ENCODE measurements at places on chromosomes 4 and X.
A peak's percentile ranks its signal among the peaks of the same experiment; 100 is the strongest.

- no peak for DNase-seq
These were observed 244.5 kb upstream of the SPANXN1 start for GRCh38 chrX:145002771-145003170.

- DNase-seq: no peak
These were observed 76.2 kb upstream of the TEX13D start for GRCh38 chrX:124256216-124256615.

- peak; percentile 64 for DNase-seq
These were observed at the start of gene IL2RG for GRCh38 chrX:71111141-71111843. Gene IL2RG, minus strand, starts transcription at chrX:71111577. Its CDS starts 38 bp downstream, at chrX:71111539.

DNA sequence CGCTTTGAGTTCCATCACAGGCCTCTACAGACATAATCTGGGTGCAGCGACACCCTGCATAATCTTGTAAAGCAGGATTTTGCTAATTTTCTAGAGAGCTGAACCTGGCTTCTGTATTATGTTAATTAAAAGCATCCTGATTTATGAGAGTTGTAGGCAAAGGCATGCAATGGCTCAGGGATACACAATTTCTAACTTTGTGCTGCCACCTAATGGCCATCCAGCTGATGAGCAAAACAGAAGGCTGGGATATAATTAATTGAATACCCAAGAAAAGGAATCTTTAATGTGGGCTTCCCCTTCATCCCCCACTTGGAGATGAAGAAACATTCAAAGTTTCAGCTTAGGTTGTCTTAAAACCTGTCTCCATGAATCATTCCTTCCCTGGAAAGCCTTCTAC, 78.1 kb downstream of the BMP15 start:
- DNase-seq: no peak

DNA sequence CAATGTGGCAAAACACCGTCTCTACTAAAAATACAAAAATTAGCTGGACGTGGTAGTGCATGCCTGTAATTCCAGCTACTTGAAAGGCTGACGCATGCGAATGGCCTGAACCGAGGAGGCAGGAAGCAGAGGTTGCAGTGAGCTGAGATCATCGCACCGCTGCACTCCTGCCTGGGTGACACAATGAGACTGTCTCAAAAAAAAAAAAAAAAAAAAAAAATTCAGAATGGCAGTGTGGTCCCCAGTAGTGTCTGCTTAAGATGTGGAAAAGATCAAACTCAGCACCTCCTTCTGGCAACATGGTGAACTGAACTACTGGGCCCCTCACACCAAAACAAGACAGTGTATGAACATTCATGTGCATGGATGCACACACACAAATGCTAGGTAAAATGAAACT, 32.2 kb downstream of the SMS start:
- no peak for DNase-seq

DNA sequence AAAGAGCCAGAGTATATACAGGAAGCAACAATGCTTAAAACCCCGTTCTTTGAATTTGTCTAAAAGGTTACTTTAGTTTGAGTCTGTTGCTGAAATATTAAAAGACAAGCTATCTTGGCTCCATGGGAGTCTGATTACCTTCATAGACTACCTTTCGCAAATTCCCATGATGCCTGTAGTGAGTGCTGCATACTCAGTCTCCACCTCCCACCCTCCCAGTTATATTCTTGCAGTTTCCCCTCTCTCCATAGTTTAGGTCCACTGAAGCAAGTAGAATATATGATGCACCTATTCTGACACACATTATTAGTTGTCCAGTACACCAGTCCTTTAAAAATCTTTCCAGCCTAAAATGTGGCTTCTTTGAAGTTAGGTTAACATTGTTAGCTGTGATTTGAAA, 2.4 kb downstream of the CNKSR2 start:
- DNase-seq: no peak

DNA sequence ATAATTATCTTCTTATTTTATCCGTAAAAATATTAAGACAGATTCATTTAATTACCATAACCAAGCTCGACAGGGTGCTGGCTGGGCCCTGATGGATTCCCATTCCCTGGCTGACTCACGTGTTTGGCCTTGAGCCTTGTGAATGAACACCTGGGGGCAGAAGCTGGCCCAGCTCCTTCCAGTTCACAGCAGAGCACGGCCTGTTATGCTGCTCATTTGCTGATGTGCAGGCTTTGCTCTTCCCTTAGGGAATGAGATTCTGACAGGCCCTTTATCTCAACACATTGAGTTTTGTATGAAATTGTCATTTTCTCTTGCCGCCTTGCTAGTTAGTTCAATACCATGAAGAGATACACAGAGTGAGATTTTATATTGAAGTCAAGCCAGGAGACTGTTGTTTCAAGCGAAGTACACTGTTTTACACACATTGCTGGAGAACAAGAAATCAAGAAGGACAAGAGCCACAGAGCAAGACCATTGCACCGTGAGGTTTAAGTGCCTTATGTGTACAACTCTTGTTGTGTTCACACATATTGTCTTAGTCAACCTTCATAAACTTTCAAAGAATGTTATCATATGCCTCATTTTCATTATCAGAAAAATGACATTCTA, 1583.3 kb downstream of the STIM2 start:
- no peak for DNase-seq

DNA sequence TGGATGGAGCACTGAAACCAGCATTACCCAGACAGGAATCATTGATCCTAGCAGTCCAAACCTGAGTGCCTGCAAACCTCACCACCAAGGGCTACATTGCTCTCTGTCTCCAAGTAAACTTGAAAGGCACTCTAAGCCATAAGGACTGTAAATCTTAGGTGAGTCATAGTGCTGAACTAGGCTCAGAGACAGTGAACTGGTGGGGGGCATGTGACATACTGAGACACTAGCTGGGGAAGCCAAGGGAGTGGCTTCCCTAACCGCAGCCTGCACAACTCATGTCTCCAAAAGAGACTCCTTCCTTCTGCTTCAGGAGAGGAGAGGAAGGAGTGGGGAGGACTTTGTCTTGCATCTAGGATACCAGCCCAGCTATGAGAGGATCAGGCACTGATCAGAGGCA, 235.5 kb upstream of the ACTRT1 start:
- DNase-seq: no peak

DNA sequence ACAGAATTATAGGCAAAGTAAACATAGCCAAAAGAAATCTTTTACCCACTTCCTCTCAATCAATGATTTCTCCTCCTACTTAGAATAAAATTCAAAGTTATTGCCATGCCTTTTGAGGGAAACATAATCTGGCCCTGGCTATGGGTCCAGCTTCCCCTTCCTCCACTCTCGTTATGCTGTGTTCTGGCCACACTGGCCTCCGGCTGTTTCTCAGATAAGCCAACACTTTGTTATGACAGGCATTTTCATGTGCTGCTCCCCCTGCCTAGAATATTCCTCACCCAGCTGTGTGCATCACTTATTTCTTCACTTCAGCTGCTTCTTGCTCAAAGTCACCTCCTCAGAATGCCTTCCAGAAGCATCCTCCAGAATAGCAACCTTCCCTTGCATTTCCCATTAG, 386.6 kb upstream of the AADAT start:
- no peak for DNase-seq

DNA sequence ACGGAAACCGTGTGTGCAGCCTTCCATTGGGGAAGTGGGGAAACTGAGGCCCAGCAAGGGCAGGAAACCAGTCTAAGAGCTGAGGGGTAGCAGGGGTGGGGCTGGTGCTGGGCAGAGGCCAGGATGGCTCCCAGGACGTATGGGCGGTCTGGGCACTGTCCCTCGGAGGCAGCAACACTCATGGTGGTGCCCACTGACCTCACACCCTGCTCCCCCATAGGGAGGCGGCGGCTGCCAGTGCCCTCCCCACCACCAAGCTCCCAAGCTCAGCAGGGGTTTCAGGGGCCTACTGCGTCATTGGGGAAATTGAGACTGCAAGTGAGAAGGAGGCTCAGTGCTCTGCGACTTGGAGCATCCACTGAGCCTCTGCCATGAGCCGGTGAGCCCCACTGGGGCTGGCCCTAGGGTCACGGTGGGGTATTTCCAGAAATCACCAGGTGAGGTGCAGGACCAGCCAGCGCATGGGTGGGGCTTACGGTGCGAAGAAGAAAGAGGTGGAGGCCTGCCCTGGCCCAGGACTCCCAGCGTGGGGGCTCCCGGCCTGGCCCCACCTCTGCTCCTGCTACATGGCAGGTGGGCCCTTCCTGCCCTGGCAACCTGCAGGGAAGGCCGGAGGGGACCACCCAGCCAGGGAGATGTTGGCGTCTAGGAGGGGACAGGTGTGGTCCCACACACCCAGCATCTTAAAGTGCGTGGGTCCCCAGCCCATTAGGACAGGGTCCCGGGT, 915 bp downstream of the MSANTD1 start:
- no peak for DNase-seq

Data from stimulated activated CD4-positive, alpha-beta T cell treated with anti-CD3 and anti-CD28 coated beads, TNF-alpha, amount 100 ng/mL, for 24 hours (primary cell).